ENCODE measurements at places on chromosomes 4 and X. TPM values are rescaled to one million over a fixed set of nuclear protein-coding genes. Genes with fewer than 3 reads are reported as not detected.

UBA1 gene
- total RNA-seq, result 93.3 TPM

VEGFC gene
- 24.7 TPM for total RNA-seq

NSUN7 gene
- not detected for total RNA-seq

SNX12 gene
- 61.7 TPM for total RNA-seq

SLC2A9 gene
- total RNA-seq, result 0.74 TPM

PJA1 gene
- 15.7 TPM for total RNA-seq

ADGRG2 gene
- total RNA-seq, result 0.18 TPM

CLIC2 gene
- 12.6 TPM for total RNA-seq

Data from fibroblast of the aortic adventitia (primary cell).